Temporal lobe (tissue), 4 donors: ENCODE measurements at places on chromosomes 12 and 14. TPM values are rescaled to one million over a fixed set of nuclear protein-coding genes. Genes with fewer than 3 reads are reported as not detected.

The LGR5 gene
- total RNA-seq, result under 0.01 TPM

The CLEC7A gene
- total RNA-seq, result 0.74 TPM

The TAS2R14 gene
- 9.8 TPM for total RNA-seq

The COL2A1 gene
- total RNA-seq, result 0.74 TPM

The FAM181A gene
- total RNA-seq, result 0.74 TPM

The TTC6 gene
- 0.25 TPM for total RNA-seq

The C3AR1 gene
- 0.49 TPM for total RNA-seq

The PLA2G1B gene
- 1.2 TPM for total RNA-seq

The PRB2 gene
- 1.7 TPM for total RNA-seq

The TBC1D30 gene
- 60.7 TPM for total RNA-seq

The PELI2 gene
- total RNA-seq, result 24.1 TPM

The PMCH gene
- not detected for total RNA-seq

The SLCO1A2 gene
- total RNA-seq, result 11.1 TPM

The EPYC gene
- total RNA-seq, result not detected

The TAS2R50 gene
- 6.6 TPM for total RNA-seq

The SLC2A13 gene
- total RNA-seq, result 75.0 TPM

The EIF2S1 gene
- total RNA-seq, result 105 TPM

The DCP1B gene
- 6.9 TPM for total RNA-seq

The ARMH4 gene
- total RNA-seq, result 75.0 TPM

The RPL6 gene
- total RNA-seq, result 782 TPM

The CLECL1 gene
- total RNA-seq, result not detected

The JAG2 gene
- 27.8 TPM for total RNA-seq

The ART4 gene
- 0.25 TPM for total RNA-seq

The TAS2R20 gene
- total RNA-seq, result 7.4 TPM

The COA8 gene
- 26.8 TPM for total RNA-seq

The SRGAP1 gene
- 38.8 TPM for total RNA-seq

The RNU7-1 gene
- not detected for total RNA-seq

The SLC39A2 gene
- not detected for total RNA-seq

The CABP1 gene
- total RNA-seq, result 1.5 TPM
